ENCODE measurements at places on chromosomes 12 and 14.

GRCh38 chr12:51351913-51352532, 5.5 kb upstream of the CELA1 start:
- peak; percentile 19 for DNase-seq

- DNase-seq, result no peak
These were observed 1.6 kb downstream of the KLHL28 start for GRCh38 chr14:44960146-44960545.

DNA sequence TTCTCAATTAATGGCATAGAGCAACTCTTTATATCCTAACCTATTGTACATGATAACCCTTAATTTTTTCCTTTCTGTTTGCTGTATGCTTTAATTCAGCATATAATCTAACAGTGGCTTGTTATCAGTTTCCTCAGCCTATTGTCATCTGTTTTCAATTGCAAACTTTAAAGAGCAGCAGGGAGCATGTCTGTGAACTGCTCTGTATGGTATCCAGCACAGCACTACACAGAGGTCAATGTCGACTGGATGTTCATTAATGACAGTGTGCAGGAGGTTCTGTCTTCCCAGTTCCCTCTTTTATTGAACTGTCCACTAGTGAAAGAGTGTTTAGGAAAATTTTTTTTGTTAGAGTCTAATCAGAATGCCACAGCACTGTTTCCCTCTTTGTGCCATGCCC, 609.1 kb downstream of the SOX5 start:
- DNase-seq, result no peak

DNA sequence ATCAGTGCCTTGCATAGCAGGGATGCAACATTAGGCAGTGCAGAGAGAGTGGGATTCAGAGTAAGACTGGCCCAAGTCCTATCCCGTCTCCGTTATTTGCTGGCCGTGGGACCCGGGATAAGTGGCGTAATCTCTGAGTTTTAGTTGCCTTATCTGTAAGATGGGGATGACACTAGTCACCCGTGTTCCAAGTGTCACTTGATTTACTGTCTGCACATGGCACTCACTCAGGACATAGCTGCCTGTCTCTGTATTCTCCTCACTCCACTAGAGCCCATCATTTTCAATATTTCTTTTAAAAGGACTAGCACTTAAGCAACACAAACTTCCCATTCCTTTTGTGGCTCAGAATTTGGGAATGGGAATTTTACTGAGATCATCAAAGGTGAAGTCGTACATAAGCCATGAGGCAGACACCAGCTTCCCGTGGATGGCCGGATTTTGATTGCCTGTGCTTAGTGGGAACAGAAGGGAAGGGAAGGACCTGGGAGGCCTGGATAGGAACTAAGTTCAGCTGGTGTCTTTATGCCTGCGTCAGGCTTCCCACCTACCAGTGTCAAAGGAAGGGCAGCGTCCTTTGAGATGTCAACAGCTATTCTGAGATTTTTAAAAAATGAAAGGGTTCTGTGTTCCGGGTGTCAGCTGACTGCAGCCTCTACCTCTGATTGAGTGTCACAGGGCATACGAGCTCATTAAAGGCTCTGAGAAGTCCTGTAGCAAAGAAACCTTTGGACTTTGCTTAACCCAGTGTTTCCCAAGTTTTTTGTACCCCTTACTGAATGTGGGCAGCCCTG, 361.4 kb downstream of the CACNA1C start:
- DNase-seq, result no peak

- DNase-seq, result no peak
These were observed 25.5 kb upstream of the NPFF start for GRCh38 chr12:53532524-53533445.

GRCh38 chr12:132596016-132596415, 14.4 kb downstream of the LRCOL1 start:
- no peak for DNase-seq

DNA sequence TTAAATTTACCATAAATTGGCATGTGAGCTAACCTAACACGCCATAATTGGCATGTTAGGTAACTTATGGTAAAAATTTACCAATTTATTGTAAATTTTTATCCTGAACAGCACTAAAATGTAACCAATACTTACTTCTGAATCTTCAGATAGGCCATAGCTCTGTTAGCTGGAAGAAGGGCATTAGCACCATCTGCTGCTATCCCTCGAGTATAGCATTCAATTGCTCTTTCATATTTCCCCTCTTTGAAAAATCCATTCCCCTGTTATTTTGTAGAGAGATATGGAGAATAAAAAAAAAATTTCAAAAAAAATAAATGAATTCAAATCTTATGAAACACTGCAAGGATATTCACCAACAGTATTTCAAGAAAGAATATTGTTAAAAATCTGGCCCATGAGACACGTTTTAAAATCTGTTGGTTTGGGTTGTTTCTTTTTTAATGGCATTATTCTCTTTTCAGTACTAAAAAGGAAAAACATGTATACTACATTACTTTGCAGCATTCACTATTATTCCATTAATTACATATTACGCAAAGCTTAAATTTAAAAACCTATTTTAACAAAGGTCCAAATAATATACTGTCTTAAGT, 19.1 kb downstream of the RPAP3 start:
- DNase-seq, result peak; percentile 22

- DNase-seq, result no peak
These were observed 319.9 kb downstream of the KCNC2 start for GRCh38 chr12:74889563-74890236.

- DNase-seq, result no peak
These were observed 67.7 kb downstream of the EPS8 start for GRCh38 chr12:15721316-15722115.

DNA sequence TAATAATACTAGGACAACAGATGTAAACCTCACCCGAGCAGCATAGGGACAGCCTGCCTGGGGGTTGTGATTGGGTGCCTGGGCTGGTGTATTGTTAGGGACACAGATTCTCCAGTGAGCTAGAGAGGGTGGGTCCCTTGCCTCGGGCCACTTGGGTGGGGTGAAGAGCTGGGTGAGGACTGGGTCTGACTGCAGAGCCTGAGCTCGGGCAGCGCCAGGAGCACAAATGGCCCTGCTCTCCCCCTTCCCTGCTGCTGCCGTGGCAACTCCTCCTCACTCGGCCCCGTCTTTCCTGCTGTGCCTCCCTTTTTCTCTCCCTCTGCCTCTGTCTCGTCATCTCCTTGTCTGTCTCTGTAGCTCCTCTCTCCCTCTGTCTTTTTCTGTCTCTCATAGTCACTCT, 115.4 kb downstream of the GLT1D1 start:
- no peak for DNase-seq

Data from activated CD4-positive, alpha-beta T cell treated with anti-CD3 and anti-CD28 coated beads for 4 hours (primary cell).